ENCODE measurements at places on chromosomes 3 and 15.

DNA sequence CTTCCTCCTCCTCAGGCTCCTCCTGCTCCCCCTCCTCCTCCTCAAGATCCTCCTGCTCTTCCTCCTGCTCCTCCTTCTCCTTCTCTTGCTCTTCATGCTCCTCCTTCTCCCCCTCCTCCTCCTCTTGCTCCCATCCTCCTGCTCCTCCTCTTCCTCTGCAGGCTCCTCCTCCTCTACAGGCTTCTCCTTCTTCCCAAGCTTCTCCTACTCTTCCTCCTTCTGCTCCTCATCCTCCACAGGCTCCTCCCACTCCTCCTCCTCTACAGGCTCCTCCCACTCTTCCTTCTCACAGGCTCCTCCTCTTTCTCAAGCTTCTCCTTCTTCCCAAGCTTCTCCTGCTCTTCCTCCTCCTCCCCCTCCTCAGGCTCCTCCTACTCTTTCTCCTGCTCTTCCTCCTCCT, 47.7 kb downstream of the WNT7A start:
- no peak for DNase-seq

DNA sequence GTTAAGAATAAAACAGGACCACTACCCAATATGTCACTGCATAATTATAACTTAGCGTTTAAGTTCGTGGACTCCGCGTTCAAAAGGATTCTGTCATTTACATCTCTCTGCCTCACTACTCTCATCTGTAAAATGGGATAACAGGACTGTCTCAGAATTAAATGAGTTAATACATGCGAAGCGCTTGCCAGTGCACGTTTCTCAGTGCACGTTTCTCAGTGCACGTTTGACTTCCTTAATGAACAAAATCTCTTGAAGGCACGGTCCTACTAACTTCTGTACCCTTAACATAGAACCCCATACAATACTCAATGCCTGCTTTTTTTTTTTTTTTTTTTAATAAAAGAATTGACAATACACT, 499 bp downstream of the RABL3 start:
- no peak for DNase-seq

GRCh38 chr3:46467562-46467961, 2.9 kb upstream of the LTF start:
- no peak for DNase-seq

DNA sequence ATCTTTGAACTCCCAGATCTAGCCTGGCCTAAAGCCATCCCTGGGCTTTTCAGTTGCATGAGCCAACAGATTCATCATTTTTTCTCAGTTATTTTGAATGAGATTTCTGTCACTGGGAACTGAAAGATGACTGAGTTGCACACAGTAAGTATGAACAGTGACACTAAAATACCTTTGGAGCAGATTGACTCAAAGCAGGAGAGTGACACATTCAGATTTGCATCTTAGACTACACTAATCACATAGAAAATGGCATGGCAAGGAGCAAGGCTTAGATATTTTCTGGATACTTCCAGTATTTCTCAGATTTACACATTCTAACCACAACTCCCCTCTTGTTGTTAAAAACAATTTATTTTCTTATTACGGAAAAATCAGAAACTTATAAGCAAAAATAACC, 32.8 kb downstream of the SEC62 start:
- no peak for DNase-seq

- DNase-seq: no peak
Observed at GRCh38 chr3:130981469-130981868, 45.2 kb downstream of the ASTE1 start.

DNA sequence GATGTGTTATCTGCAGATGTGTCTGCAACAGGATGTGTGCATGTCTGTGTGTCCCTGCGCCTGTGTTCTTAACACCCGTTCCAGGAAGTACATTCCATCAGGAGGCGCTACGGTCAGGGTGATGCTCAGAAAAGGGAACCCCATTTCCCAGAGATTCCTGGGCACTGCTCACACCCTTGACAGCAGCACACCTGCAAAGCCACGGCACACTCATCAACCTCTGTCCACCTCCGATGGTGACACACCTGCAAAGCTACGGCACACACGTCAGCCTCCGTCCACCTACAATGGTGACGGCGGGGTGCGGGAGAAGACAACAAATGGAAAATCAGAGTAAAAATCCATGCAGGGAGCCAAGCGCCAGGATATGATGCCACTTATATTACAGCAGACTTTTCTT, 55.4 kb downstream of the NIPA2 start:
- no peak for DNase-seq

DNA sequence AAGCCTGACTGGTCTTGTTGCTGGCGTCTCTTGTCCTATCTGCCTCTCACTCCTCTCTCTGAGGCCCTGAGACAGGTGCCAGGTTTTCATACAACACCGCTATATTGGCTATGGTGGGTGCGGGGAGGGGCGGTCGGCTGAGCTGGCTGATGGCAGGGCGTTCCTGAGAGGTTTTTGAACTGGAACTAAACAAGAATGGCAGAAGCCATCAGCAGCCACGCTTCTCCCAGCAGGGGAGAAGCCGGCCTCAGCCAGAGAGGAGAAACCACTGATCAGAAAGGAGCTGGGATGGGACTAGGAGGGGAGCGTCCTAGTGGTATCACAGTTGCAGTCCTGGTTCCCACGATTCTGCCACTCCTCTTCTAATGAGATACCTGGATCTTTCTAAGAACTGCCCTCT, 89.9 kb upstream of the PRR23E start:
- no peak for DNase-seq

DNA sequence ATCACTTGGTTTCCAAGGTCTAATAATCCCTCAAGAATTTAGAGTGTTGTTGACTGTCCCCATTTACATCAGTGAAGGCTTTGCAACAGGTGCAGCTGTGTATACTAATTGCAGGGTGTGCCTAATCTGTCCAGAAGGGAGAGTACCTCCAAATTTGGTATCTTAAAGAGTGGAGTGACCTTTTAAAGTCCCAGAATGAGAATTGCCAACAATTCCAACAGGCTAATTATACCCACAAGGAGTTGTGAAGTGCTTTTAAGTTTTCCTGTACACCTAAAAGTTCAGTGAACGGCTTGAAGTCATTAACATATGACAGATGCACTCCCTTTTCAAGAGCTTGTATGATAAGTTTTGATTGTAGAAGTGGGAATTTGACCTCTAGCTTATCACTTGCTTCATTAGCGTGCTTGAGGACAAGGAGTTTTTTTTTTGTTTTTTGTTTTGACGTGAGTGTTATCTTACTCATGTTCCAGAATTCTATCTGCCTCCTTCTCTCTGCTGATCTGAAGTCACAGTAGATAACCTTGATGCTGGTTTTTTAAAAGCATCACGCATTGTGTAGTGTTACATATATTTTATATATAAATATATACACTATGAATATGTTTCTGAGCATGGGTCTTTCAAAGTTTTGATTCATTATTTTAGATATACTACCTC, 26.3 kb downstream of the CDIN1 start:
- DNase-seq: no peak

GRCh38 chr3:14147617-14148016, 22.8 kb downstream of the TMEM43 start:
- no peak for DNase-seq

- DNase-seq: no peak
Observed at GRCh38 chr15:69410248-69410874, 3.8 kb upstream of the KIF23 start.

DNA sequence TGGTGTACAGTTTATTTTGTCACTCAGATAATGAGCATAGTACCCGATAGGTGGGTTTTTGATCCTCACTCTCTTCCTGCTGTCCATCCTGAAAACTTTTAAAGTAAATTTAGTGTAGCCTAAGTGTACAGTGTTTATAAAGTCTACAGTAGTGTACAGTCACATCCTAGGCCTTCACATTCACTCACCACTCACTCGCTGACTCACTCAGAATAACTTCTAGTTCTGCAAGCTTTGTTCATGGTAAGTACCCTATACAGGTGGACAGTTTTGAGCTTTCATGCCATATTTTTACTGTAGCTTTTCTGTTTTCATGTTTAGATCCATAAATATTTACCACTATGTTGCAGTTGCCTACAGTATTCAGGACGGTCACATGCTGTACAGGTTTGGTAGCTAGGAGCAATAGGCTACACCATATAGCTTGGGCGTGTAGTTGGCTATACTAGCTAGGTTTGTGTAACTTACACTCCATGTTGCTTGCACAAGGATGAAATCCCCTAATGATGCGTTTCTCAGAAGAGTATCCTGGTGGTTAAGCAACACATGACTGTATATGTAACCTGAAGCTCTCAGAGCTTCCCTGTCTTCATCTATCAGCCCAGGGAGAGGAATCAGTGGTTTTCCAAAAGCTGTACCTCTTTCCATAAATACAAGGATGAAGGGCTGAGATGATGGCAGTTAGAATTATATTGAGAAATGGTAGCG, 87.6 kb upstream of the SLC25A26 start:
- DNase-seq: no peak

DNA sequence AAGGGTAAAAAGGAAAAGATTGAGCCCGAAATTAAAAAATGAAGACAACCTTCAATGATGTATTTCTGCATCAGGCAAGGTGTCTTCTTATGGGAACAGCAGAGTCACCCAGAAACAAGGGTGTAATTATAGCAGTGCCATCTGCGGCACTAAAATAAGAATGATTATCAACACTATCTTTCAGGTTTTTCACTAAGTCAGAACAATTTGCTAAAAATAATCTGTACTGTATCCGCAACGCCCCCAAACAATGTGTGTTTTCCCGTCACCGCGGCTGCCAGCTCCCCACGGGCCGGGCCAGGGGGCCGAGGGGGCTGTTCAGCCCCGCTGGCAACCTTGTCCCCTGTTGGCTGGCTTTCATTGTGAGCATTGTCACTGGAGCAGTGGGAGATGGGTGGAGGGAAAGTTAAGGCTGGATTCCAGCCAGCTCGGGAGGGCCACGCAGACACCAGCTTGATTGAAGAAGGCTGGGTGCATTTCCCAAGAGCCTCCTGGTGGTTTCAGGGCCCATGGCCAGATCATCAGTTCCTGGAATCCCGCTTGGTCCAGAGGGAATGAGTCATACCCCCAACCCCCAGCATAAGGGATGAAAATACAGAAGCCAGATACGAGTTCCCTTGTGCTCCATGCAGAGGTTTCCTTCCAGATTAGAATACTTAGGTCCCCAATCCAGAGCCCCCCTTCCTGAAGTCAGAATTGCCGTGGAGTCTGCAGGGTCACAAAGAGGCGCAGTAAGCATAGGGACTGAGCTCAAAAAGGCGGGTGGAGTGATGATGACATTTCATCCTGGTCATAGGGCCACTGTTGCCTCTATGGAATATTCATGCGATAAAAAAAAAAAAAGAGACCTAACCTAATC, 90.2 kb upstream of the KLF13 start:
- no peak for DNase-seq

DNA sequence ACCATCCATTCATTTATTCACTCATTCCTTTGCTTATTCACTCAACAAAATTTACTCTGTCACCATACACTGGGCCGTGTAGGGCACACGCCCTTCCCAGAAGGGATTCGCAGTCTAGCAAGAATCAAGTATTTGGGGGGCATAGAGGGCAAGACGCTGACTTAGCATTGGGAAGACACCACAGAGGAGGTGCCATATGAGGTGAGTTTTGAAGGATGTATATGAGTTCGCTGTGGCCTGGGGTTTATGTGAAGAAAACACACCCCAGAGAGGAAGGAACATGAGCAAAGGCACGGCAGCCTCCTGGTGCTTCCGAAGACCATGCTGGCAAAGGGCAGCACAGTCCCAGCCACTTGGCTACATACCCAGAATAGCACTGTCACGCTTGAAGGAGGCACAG, 23.1 kb upstream of the IQSEC1 start:
- DNase-seq: no peak

- DNase-seq: no peak
Observed at GRCh38 chr3:43695863-43696262, 5.1 kb downstream of the ABHD5 start.

- DNase-seq: peak; percentile 41
Observed at GRCh38 chr3:186882881-186883685, 40.6 kb downstream of the ADIPOQ start.

DNA sequence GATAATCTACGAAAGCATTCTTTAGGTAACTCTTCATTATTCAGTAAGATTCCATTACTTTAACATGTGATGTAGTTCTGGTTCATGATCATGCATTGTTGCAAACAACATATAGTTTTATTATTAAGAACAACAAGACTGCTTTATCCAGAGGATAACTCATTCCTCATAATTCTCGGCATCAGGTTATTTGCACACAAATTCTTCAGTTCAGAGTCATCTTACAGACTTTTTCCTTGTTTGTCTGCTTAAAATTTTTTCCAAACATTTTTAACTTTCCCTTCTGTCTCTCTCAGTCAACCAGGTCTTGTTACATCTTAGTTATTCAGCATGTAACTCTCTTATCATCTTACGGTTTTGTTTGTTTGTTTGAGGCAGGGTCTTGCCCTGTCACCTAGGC, 60.1 kb downstream of the VGLL3 start:
- DNase-seq: no peak

GRCh38 chr3:181690769-181691168, 21.0 kb upstream of the SOX2 start:
- DNase-seq: no peak

- no peak for DNase-seq
Observed at GRCh38 chr3:50466177-50466576, 37.3 kb downstream of the CACNA2D2 start.

- no peak for DNase-seq
Observed at GRCh38 chr3:181707980-181708379, 3.7 kb upstream of the SOX2 start.

- DNase-seq: no peak
Observed at GRCh38 chr3:101591071-101591470, 17.1 kb downstream of the PCNP start.

DNA sequence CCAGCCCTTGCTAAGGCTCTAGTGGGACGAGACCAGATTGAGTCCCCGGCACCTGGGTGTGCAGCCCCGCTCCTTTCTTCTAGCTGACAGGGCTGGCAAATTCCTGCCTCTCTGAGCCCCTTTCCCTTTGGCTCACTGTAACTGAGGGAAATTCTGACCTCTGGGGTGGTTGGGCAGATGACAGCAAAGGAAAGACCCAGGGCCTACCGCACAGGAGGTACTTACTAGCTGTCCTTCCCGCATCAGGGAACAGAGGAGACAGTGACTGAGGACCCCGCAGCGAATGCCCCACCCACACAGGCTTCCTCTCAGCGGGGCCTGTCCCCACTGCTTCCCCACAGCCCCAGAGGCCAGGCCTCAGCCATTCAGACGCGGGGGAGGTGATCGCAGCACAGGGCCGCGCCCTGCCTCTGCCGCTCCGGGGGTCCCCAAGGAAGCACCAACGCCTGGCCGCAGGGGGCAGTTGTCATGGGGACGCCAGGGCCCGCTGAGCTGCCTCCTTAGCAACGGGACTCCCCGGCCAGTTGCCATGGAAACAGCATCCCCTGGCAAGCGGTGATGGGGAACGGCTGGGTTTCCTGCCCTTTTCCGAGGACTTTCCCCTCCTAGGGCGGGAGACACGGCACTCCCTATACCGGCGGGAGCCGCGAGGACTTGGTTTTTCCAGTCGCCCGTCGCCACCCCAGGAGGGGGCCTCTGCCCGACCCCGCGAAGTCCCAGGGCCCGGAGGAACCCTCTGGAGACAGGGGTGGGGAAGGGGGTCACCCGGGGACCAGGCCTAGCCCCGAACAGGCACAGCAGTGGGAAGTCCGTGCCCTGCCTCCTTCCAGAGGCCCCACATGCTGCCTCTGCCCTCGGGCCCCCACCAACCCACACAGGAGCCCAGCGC, 50.1 kb downstream of the HCN4 start:
- DNase-seq: no peak

All from activated CD4-positive, alpha-beta T cell treated with anti-CD3 and anti-CD28 coated beads, Interleukin-2, amount 50 U/mL, for 24 hours (primary cell).